ENCODE measurements at places on chromosomes 2 and 18.

GRCh38 chr2:233082222-233082930 lies 22.2 kb downstream of the INPP5D start:
- DNase-seq: peak; percentile 77

- DNase-seq: no peak
Observed at GRCh38 chr2:158359846-158360245, 96.7 kb downstream of the CCDC148 start.

DNA sequence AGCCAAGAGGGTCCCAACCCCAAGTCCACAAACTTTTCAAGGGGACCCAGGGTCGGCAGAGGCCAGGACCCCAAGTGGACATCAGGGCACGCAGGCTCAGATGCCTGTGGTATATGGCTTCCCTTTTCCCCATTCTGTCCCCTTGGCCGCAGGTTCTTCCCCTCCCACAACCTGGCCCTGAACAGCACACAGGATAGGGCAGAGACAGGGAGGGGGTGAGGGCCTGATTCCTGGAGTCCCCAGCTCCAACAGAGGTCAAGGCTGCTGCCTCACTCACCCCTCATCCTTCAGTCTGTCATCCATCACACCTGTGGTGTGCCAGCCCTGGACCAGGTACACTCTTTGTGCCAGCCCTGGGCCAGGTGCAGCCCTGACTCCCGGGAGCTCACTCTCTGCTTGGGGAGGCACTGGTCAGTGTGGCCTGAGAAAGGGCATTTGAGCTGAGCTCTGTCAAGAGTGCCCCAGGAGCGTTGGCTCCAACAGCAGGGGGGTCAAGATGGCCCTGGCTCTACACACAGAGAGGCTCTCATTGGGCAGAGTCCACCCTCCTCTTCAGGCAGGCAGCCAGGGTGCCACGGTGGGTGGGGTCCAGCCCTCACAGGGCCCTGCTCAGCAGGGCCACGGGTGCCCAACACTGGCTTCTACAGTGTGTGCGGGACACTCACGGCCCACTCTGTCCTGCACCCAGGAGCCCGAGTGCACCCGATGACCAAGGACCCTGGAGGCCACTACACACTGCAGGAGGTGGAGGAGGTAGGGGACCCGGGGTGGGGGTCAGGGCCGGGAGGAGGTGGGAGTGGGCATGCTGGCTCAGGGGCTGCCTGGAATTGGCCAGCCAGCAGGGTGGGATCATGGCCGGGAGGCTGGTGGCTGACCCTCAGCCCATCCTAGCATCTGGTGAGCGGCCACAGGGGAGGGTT lies 1.6 kb downstream of the AGXT start:
- DNase-seq: no peak

GRCh38 chr2:65413106-65413505 lies 19.3 kb downstream of the SPRED2 start:
- no peak for DNase-seq

DNA sequence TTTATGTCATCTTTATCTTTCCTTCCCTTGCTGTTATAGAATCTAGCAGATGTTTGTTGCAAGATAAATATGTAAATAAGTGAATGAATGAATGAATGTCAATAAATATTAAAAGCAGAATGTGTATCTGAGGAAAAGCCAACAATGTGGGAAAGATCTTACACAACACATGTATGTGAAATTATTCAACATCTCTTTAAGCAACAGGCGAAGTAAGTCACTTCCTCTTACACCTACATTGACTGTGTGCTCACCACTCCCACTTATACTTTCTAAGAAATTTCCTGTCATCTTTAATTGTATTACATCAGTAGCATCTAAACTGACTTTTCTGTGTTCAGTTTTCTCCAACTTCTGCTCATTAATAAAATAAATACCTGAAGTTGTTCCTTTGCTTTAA lies 43.0 kb downstream of the RAD51AP2 start:
- no peak for DNase-seq

DNA sequence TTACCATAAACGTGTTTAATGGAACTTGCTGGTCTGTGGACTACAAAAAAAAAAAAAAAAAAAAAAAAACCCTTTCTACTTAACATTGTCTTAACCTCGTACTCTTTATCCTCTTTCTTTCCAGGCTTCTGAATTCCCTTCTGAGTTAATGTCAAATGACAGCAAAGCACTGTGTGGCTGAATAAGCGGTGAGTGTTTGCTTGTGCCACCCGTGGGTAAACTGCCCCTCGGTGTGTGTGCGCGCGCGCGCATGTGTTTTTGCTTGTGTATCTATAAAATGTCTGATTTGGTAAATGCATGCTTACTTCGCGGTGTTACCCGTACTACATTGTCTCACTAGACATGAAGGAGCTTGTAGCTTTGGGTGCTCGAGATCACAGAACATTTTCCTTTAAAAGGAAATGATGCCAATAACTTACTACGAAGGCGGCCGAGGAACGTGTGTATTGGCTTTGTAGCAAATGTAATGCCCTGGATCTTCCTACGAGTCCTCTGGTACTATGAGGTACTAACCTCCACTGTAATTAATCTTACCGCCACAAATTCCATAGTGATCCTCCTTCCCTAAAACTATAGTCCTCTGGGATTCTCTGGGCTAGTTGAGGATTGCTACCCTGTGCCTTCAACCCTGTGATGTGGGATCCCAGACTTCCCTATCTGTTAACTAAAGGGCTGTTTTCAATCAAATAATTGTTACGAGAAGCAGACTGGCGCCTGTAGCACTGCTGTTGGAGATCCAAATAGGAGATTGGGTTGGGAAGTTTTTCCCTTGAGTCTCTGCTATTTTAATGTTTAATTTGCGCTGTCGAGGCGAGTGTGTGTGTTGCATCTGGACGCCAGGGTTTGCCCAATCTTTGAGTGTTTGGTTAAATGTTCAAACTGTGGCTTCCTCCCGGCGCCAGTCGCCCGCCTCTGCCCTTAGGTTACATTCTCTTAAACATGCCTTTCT lies 1.1 kb downstream of the ID2 start:
- no peak for DNase-seq

DNA sequence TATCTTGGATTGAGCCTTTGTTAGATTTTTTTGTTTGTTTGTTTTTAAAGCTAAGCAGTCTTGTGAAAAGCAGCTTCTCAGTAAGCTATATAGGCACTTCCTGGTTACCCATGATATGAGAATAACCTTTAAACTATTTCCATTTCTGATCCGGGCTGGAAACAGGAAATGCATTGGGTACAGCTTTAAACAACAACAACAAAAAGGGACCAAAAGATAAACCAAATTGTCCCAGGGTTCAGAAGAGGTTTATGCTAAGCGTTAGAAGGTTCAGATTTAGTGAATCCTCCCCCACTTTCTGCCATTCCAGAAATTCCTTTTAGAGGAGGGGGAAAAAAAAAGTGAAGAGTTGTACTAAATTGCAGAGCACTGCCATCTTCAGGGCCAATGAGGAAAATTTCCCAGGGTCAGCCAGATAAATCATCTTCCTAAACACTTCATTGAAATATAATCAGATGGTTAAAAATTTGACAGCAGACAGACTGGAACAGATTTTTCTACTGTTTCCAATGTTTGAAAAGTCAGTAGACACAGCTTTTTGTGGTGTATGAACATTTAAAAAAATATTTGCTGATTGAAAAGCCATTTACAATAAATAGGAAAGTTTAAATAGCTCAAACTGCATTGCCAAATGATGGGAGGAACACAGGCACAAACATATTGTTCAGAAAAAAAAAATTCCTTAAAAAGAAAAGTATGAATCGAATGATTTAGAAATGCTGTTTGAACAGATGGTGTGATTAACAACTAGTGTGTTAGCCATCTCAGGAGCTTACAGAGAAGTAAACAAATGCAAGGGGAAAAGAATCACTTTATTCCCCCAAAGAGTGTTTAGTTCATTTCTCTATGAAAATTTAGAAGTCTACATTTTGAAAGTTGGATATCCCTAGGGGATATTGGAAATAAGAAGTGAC lies 189.9 kb upstream of the TANK start:
- DNase-seq: no peak

GRCh38 chr2:109185338-109185737 lies 56.3 kb downstream of the SH3RF3 start:
- DNase-seq: no peak

- no peak for DNase-seq
Observed at GRCh38 chr2:120617055-120617454, 118.6 kb upstream of the GLI2 start.

GRCh38 chr18:76592981-76593381 lies 97.9 kb upstream of the ZNF516 start:
- no peak for DNase-seq

DNA sequence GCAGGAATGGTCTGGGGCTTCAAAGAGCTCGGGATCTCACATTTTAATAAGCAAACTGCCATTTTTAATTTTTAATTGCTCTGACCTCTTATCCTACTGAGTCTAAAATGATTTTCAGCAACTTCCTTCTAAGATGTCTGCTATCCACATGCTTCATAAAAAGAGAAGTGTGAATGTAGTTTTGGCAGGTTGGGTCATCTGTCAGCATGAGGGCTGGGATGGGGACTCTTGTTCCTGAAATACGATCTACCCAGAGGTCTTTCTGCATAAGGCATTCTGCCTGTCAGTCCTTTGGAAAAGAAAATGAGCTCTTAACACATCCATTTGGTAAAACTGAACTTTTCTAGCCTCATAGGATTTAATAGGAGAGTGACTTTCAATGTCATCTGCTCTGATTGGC lies 252.8 kb upstream of the APCDD1 start:
- no peak for DNase-seq

DNA sequence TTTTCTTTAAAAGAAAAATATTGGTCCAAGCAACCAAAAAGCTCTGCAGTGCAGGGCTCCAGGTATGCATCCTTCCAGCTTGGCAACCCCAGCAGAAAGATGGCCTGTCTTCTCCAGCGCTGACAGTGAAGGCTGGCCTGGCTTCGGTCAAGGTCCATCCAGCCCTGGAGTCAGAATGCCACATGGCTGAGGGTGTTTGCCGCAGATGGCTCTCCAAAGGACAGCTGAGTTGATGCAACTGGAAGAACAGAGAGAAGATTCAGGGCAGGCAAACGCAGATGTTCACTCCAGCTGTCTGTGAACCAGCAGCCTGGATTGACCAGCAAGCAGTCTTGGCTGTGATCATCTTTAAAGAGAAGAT lies 51.4 kb downstream of the MARCO start:
- no peak for DNase-seq

DNA sequence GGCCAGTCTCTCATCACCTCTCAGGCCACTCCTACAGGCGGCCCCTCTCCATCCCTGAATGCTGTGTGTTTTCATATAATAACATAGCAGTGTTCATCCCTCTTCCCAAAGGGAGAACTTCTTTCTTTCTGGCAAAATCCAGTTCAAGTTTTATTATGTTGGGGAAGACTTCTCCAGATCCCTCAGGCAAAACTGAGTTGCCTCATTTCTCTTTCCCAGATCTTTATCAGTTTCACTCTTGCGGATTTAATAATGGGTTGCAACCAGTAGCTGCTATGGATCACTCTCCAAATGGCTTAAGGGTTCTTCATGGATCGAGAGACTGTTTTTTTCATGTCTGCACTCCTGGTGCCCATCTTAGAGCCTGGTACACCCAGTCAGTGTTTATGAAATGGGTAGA lies 129.9 kb downstream of the FHOD3 start:
- no peak for DNase-seq

- DNase-seq: peak; percentile 50
Observed at GRCh38 chr2:73070643-73071359, 711 bp downstream of the SFXN5 start.

- peak; percentile 14 for DNase-seq
Observed at GRCh38 chr2:70897203-70897976, 38.3 kb upstream of the ATP6V1B1 start.

DNA sequence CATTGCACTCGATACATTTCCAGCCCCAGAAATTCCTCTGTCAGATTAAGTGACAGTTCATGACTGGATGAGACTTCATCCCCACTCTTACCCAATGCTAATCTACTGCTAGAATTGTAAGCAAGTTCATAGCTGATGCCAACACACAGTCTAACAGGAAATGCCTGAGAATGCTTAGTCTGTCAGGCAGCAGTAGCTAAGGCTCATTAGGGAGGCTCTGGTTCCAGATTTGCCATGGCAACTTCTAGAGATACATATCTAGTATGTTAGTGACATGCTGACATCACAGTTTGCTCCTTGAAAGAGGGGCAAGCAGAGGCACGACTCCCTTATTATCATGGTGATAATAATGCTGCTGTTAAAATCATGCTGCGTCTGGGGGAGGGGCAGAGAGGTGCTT lies 198.4 kb downstream of the RBM43 start:
- DNase-seq: no peak

DNA sequence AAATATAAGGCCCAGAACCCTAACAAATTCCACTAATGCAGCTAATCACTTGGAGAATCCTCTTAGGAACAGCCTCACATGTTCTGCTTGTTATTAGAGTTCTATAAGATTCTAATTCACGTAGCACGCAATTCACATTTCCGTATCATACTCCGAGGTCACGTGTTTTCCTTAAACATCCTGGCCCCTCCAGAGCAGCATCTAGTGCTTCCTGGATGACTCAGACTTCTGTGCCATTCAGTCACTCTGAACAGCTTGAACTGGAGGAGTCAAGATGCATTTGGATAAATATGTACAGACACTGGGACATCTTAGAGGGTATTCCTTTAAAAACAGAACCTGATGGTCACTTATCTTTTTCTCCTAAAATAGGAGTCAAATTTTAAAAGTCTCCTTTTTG lies 156.5 kb downstream of the MYO5B start:
- no peak for DNase-seq

DNA sequence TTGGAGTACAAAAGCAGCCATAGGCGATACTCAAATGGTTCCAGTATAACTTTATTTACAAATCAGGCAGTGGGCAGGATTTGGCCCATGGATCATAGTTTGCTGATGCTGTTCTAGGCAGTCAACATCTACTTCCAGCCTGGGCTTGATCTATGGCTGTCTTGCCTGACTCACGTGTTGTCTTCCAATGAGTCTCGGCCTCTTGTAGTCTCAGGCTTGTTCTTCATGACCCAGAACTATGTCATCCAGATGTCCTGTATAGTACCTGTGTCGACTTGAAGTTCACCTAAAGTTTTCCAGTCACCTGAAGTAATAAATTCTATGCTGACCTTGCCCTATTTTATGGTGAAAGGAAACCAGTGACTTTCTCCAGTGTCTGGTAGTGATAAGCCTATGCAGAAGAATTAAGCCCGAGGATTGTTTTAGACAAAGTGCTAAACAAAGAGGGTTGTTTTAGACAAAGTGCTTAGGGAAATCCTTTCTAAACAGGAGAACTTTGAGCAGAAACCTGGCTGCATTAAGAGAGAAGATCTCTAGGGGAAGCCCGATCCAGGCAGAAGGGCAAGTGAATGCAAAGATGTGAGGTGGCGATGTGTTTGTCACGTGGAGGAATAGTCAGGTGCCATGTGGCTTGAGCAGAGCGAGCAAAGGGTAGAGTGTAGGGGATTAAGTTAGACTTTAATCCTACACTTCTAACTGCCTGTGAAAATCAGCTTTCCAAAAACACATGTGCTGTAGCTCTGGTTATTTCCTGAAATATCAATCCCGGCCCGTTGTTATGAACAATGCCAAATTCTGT lies 8.5 kb upstream of the THNSL2 start:
- no peak for DNase-seq
